ENCODE measurements at places on chromosomes 1 and 21.

GRCh38 chr1:158951956-158952355 lies 20.6 kb downstream of the PYHIN1 start:
- DNase-seq, result no peak

DNA sequence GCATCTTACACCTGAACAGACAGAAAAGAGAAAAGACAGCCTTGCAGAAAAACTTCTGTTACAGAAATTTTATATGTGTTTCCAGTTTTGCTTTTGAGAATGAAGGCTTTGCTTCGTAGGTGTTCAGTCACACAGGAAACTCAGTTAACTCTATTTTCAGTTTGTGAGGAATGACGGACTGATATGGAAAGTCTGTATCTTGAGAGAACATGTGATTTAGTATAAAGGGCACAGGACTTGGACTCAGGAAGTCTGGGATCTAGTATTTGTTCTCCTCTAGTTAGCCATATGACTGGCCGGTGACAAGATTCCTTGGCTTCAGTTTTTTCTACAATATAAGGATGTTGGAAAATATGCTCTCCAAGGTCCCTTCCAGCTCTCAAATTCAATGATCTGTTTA lies 149.1 kb downstream of the OLFM3 start:
- DNase-seq, result no peak

- no peak for DNase-seq
These were observed 94.7 kb upstream of the GPR52 start for GRCh38 chr1:174352883-174353608.

GRCh38 chr1:2595261-2595811 lies 8.8 kb downstream of the PRXL2B start:
- no peak for DNase-seq

DNA sequence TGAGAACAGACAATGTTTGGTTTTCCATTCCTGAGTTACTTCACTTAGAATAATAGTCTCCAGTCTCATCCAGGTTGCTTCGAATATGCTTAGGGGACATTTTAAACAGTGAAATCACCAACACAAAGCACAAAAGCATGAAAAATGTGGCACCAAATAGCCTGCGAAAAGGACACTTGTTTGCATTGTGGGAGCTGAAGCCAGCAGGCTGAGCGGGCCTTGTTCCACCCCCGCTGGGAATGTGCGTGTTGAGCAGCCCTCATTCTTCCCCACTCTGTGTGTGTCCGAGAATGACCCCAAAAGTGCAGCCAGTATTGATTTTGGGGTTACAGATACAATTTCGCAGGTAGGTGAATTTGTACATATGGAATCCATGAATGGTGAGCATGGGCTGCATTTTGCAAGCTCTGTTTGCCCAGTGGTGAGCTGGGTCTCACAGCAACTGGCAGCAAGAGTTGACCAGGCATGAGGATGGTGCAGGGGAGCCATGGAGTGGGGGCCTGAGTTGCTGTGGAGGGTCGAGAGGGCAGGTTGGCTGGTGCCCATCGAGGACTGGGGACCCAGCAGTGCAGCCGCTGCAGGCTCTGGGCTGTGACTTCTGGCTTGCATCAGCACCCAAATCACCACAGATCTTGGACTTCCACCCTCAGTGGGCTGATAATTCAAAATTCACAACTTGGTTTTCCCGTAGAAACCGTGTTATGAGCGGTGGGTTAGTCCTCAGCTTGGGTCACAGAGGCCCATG lies 29.4 kb downstream of the NENF start:
- DNase-seq, result no peak

GRCh38 chr21:46402421-46402820 lies 56.3 kb upstream of the DIP2A start:
- no peak for DNase-seq

DNA sequence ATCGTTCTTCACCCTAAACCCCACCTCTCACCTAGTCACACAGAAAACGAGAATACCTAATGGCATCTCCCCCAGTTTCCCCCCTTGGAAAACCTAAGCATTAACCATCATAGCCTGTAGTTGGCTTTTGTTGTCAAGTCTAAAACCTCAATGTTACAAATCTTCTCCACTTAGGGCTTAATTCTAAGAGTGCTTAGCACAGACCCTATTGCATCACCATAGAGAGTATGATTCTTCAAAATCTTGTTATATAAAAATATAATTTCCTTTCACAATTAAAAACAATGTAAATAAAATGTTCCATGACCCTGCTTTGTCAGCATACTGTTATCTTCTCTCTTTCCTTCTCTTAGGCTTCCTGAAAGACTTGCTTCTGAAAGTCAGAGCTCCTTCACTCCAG lies 263.2 kb upstream of the RGS18 start:
- DNase-seq, result no peak

DNA sequence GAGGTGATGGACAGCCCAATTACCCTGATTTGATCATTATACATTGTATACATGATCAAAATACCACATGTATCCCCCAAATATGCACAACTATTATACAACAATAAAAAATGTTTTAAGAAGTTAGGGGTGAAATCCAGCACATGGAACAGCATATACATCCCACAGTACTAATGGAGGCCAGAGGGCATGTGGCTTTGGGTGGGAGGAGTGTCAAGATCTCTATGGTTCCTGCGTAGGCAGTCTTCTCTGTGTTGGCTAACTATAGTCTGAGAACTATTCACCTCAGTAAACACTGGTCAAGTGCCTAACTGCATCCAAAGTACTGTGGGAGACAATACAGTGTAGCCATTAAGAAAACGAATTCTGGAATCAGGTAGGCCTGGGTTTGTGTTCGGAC lies 74.1 kb downstream of the GADD45A start:
- DNase-seq, result no peak

DNA sequence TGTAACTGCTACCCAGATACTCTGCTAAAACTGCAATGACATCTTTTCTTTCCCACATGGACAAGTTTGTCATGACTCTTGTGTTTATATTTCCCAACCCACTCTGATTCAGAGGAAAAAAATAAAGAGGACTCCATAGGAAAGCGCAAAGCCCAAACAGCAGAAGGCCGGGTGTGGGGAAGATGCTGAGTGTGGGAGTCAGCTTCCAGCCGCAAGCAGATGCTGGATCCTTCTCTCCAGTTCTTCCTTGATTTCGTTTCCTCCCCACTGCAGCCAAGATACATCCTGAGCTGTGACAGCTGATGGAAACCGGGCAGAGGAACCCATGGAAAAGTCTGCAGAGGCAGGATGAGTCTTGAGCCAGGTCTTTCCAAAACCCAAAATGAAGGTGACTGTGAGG lies 498.2 kb downstream of the PLPP3 start:
- DNase-seq, result peak; percentile 66

- no peak for DNase-seq
These were observed 5.2 kb downstream of the TXLNA start for GRCh38 chr1:32184650-32185049.

DNA sequence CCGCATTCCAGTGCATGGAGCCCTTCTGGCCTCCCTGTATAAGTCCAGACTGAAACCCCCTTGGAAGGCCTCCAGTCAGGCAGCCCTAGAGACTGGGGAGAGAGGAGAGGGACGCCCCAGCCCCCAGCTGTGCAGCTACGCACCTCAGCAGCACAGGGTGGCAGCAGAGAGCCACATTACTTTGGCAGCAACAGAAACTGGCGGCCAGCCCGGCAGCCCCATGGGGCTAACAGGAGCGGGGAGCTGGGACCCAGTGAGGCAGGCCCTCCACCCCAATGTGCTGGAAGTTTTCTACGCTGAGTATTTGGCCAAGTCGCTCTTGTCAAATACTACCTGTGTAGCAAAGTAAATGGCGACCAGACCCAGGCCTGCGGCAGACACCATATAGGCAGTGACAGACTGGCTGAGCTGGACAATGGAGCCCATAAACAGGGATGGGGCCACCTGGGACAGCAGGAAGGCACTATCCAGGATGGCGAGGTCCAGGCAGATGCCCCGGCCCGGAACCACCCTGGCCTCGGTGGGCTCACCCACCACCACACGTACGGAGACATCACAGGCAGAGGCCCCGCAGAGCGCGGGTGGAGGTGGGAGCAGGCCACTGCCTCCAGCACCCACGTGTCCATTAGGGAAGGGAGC lies 21.2 kb downstream of the SLC45A3 start:
- DNase-seq, result peak; percentile 75

GRCh38 chr21:38830671-38831525 lies 25.2 kb downstream of the ETS2 start:
- no peak for DNase-seq

- DNase-seq, result no peak
These were observed 9.0 kb upstream of the CYP4A22 start for GRCh38 chr1:47128221-47128620.

- no peak for DNase-seq
These were observed 24.2 kb downstream of the PDE9A start for GRCh38 chr21:42677339-42678321.

DNA sequence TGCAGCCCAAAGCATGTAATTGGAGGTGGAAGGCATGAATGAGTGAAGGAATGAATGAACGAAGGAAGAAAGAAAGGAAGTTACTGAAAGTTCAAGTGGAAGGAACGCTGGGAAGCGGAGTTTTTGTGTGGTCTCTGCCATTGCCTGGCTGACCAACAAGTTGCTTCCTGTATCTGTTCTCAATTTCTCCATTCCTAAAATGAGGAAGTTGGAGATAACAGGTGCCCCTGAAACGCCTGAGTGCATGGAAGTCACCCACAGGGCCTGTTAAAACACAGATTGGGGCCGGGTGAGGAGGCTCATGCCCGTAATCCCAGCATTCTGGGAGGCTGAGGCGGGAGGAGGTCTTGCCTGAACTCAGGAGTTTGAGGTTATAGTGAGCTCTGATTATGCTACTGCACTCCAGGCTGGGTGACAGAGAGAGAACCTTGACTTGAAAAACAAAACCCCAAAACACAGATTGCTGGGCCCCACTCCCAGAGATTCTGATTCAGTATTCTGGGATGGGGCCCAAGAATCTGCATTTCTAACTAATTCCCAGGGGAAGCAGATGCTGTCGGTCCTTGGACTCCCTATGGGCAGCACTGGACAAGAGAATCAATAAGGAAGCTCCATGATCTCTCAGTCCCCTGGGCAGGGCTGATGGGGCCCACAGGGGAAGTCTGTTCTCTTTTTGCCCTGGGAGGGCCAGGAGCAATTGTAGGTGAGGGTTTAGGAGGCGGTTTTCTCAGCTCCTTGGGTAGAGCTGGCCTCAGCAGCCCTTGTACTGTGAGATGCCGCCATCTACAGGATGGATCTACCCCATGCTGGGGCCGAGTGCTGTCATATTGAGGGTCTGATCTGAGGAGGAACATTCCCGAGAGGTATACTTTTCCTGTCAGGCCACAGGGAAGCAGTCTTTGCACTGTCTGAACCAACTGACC lies 3.3 kb upstream of the CNR2 start:
- DNase-seq, result peak; percentile 72

GRCh38 chr1:2130871-2131289 lies 63.7 kb downstream of the FAAP20 start:
- no peak for DNase-seq

DNA sequence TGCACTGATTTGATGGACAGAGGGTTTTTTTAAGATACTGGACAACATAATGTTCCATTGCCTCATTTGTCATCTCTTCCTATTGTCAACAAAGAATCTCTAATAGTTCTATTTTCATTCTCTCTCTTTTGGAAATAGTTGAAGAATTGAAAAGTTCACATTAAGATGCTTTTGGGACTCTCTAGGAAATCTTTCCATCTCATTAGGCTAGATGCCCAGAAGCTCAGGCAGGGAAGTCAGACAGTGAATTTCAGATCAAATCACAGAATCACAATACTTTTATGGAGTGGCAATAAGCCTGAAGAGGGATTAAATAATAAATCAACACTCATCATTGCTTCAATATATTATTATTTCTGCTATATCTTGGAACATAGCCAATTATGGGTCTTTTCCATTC lies 29.2 kb downstream of the NEGR1 start:
- no peak for DNase-seq

DNA sequence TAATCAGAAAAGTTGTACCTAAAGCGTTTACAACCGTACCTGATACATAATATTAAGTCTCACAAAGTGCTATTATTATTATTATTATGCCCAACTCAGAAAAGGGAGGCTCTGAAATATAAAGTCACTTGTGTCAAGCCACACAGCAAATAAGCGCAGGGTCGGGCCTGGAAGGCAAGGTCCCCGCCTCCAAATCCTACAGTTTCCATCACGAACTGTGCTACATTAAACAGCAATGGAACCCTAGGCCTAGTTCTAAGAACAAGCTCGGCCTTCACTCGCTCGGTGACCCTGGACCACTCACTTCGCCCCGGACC lies 549 bp downstream of the PARS2 start:
- DNase-seq, result no peak

DNA sequence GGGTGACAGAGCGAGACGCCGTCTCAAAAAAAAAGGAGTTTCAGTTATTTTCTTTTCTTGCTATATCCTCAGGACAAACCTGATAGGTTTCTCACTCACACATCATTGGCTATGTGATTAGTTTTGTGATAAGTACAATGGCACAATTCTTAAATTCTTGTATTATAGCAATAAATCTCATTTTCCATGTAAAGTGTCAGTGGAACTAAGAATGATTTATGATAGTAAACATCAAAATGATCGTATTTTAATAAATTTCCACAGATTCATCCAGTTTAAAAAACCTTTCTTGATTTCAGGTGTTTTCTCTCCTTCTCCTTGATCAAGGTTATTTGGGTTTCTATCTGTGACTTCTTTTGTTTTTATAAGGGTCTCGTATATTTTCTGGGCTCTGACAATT lies 3.5 kb downstream of the DNAJC28 start:
- DNase-seq, result no peak

GRCh38 chr1:46667782-46668760 lies at the start of gene ATPAF1:
ATPAF1 (minus strand) TSS chr1:46668364; CDS start chr1:46668322, 42 bp downstream.
- DNase-seq, result peak; percentile 74
